ENCODE measurements at places on chromosomes 4 and X.

GRCh38 chrX:1263600-1263999 lies 5.0 kb upstream of the CSF2RA start:
- no peak for DNase-seq

DNA sequence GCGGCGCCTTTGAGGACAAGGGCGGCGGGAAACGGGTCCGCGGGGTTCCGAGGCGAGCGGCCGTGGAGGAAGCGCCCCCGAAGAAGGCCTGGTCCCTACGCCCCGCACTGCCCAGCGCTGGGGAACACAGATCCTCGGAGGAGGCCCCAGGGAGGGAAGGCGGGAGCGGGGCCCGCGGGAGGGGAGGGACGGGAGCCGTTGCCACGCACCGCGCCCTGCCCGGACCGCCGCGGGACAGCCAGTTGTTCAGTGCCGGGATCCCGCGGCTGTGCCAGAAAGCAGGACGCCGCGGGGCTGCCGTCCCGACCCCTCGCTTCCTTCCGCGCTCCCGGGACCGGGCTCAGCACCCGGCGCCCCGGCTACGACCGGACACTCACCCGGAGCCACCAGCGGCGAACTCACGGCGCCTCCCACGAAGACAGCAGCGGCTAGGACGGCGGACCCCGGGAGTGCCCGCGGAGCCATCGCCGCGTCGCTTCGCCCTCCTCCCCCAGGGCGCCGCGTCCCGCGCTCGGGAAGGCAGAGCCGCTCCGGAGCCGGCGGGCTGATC lies 278 bp downstream of the RELL1 start:
- DNase-seq: no peak

GRCh38 chr4:146957237-146957636 lies 11.6 kb upstream of the TTC29 start:
- DNase-seq: no peak

DNA sequence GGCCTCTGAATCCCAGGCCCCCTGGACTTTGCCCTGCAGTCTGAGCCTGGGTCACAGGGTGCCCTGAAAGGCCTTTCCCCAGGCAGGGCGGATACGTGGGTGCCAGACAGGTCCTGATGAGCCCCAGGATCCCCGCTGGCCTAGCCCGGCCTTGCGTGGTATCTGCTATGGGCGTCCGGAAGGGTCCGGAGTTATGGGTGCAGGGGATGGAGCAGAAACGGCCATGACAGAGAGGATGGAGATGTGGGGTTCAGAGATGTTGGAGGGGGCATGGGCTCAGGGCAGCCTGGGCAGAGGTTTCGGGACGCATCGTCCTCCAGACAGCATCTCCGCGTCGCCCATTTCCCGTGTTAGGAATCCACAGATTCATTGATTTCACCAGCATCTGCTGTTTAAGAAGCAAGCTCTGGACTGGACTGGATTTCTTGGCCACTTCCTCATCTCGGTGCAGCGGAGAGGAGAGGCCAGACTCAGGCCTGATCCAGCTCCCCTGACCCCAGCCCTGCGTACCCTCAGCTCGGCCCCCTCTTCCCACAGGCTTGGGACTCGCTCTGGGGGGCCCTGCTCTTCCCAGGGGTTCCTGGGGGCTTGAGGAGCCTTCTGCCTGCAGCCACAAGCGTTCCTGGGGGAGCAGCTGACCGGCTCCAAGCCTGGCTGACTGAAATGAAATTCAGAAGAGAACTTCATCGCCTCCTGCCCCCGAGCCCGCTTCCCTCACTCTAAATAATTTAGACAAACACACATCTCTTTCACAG lies 86.9 kb upstream of the ADRA2C start:
- DNase-seq: no peak

- no peak for DNase-seq
Measured at GRCh38 chrX:13652287-13652793, 601 bp upstream of the TCEANC start.

- DNase-seq: no peak
Measured at GRCh38 chr4:100926039-100926717, 408.4 kb upstream of the EMCN start.

Measured in inflammatory macrophage treated with lipopolysaccharide for 1 hour (primary cell).